ENCODE measurements at places on chromosomes 7 and 10. TPM values are rescaled to one million over a fixed set of nuclear protein-coding genes. Genes with fewer than 3 reads are reported as not detected.

The SLC37A3 gene
- polyA plus RNA-seq: 23.5 TPM

The CASTOR2 gene
- polyA plus RNA-seq: 1.3 TPM

The VWDE gene
- 0.06 TPM for polyA plus RNA-seq

The ZCCHC24 gene
- polyA plus RNA-seq: 98.2 TPM

The TAS2R4 gene
- 0.13 TPM for polyA plus RNA-seq

Measured in urinary bladder (tissue), 4 donors.